ENCODE measurements at places on chromosomes 7 and 10.

- no peak for DNase-seq
These were observed 330.0 kb downstream of the BBS9 start for GRCh38 chr7:33459340-33459751.

- no peak for DNase-seq
These were observed 64.6 kb downstream of the UNCX start for GRCh38 chr7:1297017-1297960.

DNA sequence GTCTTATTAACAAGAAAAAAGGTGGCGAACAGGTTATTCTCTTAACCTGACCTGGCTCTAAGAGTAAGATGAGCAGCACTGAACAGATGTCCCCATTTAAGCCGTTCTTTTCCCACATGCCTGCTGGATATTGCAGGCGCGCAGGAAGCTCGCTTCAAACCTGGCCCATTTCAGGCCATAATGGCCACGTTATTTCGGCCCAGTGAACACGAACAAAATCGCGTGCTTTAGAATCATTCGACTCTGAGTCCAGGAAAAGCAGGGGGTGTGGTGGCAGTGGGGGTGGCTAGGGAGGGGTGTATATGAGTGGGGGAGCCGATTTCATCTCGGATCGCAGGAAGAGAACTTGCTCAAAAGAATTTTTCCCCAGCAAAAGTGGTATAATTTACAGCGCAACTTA lies 6.6 kb upstream of the SP8 start:
- no peak for DNase-seq

DNA sequence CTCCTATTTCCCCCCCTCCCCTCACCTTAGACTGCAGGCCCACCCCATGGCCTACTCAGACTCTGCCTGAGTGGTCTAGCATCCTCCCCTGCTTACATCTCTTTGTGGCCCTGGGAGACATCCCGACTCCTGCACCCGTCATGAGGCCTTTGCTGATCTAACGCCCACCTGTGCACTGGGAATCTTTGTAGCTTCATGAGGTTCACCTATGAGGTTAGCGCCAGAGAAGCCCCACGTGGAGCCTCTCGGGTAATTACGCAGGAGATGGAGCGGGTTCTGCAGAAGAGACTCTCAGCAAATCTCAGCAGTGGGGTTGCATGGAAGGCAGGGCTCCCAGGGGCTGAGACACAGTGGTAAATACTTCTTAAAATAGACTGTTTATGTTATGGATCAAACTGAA lies 43.5 kb upstream of the HSPA12A start:
- DNase-seq = no peak

GRCh38 chr10:102581401-102581800 lies 62.9 kb upstream of the TRIM8 start:
- DNase-seq = no peak

DNA sequence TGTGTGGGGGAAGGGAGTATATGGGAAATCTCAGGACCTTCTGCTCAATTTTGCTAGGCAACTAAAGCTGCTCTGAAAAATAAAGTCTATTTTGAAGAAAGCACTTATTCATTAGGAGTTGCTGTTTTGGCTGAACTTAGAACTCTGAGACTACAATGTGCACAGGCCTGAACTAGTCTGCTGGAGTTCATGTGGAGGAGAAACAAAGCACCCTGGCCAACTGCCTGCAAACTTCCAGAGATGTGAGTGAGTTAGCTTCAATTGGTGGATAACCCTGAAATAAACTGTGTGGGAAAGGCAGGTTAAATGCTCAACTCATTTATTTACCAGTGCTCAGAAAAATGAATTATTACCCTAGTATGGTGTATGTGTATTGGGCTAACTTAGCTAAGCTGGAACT lies 17.3 kb upstream of the FAM241B start:
- no peak for DNase-seq

DNA sequence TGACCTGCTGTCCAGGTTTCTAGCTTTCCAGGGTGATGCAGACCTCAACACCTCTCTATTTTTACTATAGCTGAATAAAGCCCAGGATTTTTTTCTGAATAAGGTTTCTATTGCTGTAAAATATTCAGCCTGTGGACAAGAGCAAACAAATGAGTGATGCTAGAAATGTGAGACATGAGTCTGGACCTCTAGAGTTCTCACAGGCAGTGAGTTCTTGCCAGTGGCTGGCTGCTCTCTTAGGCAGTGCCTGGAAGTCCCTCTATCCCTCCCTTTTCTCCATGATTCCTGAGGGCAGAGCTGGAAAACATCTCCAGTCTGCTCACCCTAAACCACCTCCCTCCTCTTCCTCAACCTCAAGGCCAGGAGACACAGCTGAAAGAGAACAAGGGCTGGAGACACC lies 793.8 kb upstream of the IGFBP3 start:
- no peak for DNase-seq

- no peak for DNase-seq
These were observed 194.1 kb downstream of the CACNB2 start for GRCh38 chr10:18334116-18334867.

GRCh38 chr10:106996510-106996909 lies 168.0 kb downstream of the SORCS1 start:
- no peak for DNase-seq

DNA sequence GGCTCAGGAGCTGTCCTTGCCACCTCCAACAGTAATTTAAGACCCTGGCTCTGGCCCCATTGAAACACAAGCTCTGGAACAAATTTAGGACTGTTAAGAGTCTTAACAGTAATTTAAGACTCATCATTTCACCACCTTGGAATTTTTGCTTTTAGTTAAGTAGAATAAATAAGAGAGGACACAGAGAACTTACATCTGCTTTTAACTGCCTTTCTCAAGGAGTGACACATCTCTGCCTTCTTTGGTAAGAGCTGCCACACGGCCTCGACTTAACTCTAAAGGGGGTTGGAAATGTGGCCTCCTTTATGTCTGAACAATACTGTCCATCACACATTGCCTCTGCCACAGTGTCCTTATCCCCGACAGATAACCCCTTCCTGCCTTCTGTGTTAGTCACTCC lies 77.9 kb downstream of the HERPUD2 start:
- no peak for DNase-seq

GRCh38 chr7:112886208-112886607 lies 96.0 kb upstream of the TMEM168 start:
- no peak for DNase-seq

GRCh38 chr7:155800741-155801267 lies 11.5 kb downstream of the SHH start:
- DNase-seq = no peak

Data from T-helper 9 cell (primary cell).